NCI-H345 (cell line): ENCODE measurements at places on chromosomes 3 and 15.
A peak's percentile ranks its signal among the peaks of the same experiment; 100 is the strongest.

GRCh38 chr3:143273975-143274690, 154.6 kb downstream of the CHST2 start:
- DNase-seq = no peak

DNA sequence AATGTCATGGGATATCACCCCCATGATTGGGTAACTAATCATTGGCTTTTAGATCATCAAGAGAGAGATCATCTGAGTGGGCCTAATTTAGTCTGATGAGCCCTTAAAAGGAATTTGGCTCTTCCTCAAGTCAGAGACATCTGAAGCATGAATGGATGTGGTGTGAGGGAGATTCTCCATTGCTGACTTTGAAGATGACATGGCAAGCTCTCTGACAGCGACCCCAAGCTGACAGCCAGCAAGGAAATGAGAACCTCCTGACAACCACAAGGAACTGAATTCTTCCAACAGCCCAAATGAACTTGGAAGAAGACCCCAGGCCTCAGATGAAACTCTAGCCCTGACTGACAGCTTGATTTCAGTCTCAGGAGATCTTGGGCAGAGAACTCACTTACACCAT, 108.4 kb upstream of the SPATA12 start:
- no peak for DNase-seq

- DNase-seq = peak; percentile 82
Observed at GRCh38 chr3:197023998-197024651, 5.5 kb downstream of the MELTF start.

DNA sequence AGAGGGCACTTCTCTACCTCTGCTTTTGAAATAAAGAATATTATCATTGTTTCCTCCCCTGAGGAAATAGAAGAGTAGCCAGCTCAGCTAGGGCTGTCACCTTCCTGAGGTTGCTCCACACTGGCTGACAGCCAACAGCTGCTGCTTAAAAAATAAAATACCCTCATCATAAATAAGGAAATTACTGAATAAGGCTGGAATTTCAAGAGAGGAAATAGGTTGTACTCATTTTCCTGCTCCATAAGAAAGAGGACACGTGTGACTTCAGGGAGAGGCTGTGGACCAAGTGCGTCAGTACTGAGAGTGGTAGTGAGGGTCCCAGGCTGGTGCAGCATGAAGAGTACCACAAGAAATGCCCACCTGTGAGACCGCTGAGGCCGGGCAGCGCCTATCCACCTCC, 8.1 kb upstream of the C2CD4B start:
- no peak for DNase-seq

GRCh38 chr3:17342119-17342518, 400.3 kb downstream of the TBC1D5 start:
- no peak for DNase-seq

DNA sequence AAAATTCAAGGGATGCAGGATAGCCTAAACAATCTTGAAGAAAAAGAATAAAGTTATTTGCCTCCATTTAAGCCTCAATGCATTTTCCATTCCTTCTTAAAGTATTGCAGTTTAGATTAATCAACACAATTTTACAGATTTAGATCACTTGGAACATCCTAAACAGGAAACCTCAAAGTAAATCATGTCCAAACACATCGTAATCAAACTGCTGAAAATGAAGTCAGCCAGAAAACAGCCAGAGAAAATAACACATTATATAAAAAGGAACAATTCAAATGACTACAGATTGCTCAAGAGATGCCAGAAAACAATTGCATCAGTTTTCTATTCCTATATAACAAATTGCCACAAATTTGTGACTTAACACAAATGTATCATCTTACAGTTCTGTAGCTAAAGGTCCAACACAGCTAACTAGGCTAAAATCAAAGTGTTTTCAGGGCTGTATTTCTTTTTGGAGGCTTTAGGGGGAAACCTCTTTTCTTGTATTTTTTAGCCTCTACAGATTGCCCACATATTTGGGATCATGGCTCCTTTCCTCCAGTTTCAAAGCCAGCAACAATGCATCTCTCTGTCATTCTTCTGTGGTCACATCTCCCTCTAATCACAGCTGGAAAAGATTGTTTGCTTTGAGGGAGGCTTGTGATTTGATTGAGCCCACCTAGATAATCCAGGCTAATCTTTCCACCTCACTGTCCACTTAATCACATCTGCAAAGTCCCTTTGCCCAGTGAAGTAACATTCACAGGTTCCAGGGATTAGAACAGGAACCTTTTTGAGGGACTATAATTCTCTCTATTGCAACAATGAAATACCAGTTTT, 543.3 kb upstream of the UBE2E2 start:
- no peak for DNase-seq
